ENCODE measurements at places on chromosomes 7 and 10.
A peak's percentile ranks its signal among the peaks of the same experiment; 100 is the strongest.

- DNase-seq: no peak
Measured at GRCh38 chr10:35875016-35875676, 233.1 kb upstream of the FZD8 start.

DNA sequence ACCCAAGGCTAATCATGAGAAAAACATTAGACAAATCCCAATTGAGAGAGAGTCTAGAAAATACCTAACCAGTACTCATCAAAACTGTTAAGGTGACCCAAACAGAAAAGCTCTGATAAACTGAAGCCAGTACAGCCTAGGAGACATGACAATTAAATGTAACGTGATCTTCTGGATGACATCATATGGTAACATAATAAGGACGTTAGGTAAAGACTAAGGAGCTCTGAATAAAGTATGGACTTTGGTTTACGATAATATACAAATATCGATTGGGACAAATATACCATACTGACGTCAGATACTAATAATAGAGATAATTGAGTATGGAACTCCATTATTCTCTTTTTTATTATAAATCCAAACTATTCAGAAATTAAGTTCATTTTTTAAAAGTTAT is 561.1 kb upstream of the STEAP1 start:
- DNase-seq: no peak

DNA sequence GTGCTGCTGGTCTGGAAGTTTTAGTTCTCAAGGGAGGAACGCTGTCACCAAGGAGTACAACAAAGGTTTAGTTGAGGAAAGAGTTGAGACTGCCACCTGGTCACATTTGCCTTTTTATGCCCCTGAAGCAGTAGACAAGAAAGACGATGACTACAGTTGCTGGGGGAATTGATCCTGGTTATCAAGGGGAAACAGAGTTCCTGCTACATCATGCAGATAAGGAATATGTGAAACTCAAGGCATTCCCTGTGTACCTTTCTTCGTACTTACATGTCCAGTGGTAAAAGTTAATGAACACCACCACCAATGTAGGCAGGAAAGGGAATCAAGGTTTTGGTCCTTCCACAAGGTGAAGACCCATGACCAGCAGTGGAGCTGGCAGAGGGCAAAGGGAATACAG is 31.8 kb downstream of the SLC35B4 start:
- no peak for DNase-seq

GRCh38 chr7:148037044-148037443 is 553.5 kb upstream of the C7orf33 start:
- no peak for DNase-seq

DNA sequence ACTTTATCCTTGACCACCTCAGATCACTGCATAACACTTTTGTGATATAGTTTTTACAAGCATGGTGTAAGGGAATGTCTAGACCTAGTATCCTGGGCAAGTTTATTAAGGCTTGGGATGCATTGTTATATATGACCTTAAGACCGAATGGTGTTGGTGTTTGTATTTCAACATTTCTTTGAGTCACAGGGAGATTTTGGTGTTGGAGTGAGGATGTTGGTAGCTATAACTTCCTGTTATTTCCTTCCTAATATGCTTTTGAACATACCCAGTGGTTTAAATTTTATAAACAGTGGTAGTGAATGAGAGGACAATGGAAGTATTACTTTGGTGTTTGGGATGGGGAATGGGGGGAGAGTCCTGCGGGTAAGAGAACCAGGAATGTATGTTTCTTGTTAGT is 2.6 kb downstream of the EXOC4 start:
- peak; percentile 29 for DNase-seq

- DNase-seq: no peak
Measured at GRCh38 chr7:102424129-102424551, 9.2 kb upstream of the ORAI2 start.

- peak; percentile 40 for DNase-seq
Measured at GRCh38 chr7:5282543-5283316, at the start of gene SLC29A4. Gene SLC29A4 (plus strand): TSS chr7:5282943. CDS start chr7:5287817, 4,874 bp downstream.

- no peak for DNase-seq
Measured at GRCh38 chr7:136655414-136655813, 213.0 kb upstream of the CHRM2 start.

- no peak for DNase-seq
Measured at GRCh38 chr10:7202793-7203355, 208.0 kb downstream of the SFMBT2 start.

DNA sequence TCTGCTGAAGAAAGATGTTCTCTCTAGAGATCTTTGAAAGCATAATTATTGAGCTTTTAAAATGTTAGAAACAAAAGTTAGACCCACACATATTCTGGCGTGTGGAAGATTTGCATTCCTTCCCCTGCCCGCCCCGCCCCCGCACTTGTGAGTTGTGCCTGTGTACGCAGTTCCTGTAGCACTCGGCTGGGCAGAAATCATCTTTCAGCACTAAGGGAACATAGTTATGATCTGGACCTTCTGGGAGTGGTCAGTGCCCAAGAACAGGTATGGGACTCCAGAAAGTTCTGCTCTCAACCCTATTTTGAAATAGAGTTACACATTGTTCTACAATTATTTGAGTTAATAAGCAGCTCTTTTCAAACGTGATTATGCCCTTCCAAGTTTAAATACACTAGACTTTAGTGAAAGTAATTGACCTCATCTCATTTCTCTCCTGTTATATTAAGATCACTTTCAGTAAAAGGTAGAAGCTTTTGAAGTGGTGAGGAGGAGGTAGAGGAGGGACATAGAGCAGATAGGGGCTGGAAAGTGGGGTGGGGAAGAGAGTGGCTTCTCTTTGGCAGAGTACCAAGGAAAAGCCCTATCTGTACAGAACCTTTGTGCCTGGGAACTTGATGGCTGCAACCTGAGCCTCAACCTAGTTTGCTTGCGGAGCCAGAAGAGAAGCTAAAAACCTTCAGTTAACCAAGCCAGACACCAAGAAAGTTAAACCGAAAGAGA is 5.7 kb downstream of the BLVRA start:
- peak; percentile 16 for DNase-seq

GRCh38 chr7:68770649-68771048 is 827.6 kb upstream of the AUTS2 start:
- no peak for DNase-seq

GRCh38 chr10:20847512-20847911 is 49.6 kb downstream of the NEBL start:
- DNase-seq: no peak

- DNase-seq: no peak
Measured at GRCh38 chr10:114877301-114877644, 55.7 kb downstream of the FHIP2A start.

GRCh38 chr7:124032369-124033094 is at the start of gene TMEM229A:
Gene TMEM229A (minus strand): TSS chr7:124033067. CDS start chr7:124033003, 64 bp downstream.
- DNase-seq: no peak

- no peak for DNase-seq
Measured at GRCh38 chr10:79413196-79413595, 32.2 kb downstream of the ZCCHC24 start.

- no peak for DNase-seq
Measured at GRCh38 chr10:76459016-76459730, 1027.7 kb downstream of the LRMDA start.

- DNase-seq: no peak
Measured at GRCh38 chr7:36928311-36928710, 204.0 kb upstream of the AOAH start.

GRCh38 chr10:78383378-78384048 is 349.9 kb downstream of the RPS24 start:
- DNase-seq: no peak

DNA sequence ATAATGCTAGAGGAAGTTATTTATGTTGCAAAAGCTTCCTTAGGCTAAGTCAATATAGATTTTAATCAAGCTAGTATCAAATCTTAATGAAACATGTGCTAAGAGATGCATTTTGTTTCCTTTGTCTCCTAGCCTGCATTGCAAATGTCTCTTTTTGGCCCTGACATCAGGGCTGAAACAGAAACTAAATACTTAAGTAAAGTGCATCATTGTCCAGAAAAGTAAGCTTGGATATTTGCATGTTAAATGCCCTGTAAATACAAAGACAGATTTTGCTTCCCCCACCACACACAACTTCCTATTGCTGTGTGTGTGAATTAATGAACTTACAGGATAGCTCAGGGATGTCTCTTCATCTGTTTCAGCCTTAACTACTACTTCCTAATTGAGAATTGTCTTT is 10.0 kb upstream of the STAMBPL1 start:
- no peak for DNase-seq

- DNase-seq: no peak
Measured at GRCh38 chr7:130922206-130923112, 188.5 kb upstream of the KLF14 start.

- no peak for DNase-seq
Measured at GRCh38 chr10:98458809-98459784, 12.4 kb upstream of the HPS1 start.

DNA sequence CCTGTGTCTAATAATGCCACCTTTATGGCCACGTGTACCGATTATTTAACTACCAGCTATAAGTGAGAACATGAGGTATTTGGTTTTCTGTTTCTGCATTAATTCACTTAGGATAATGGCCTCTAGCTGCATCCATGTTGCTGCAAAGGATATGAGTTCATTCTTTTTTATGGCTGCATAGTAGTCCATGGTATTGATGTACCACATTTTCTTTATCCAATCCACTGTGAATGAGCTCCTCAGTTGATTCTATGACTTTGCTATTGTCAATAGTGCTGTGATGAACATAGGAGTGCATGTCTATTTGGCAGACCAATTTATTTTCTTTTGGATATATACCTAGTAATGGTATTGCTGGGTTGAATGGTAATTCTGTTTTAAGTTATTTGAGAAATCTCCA is 96.4 kb downstream of the SLC25A40 start:
- no peak for DNase-seq

- DNase-seq: no peak
Measured at GRCh38 chr7:79502151-79502550, 48.7 kb upstream of the MAGI2 start.

DNA sequence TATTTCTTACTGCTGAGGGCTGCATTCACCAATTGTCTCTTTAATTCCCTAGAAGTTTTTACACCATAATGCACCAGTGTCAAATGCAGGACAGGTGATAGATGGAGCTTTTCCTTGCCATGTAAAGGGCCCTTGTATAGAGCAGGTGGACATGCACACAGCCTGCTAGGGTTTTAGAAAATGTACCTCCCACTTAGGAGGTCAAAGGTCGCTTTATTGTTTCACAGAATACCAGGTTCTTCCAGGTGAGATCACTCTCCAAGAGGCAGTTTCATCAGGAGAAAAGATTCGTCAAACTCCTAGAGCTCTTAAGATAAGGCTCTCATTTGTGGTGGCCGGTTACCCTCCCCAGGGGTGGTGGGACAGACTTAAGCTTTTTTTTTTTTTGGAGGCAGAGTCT is 215.8 kb downstream of the PHTF2 start:
- DNase-seq: no peak

DNA sequence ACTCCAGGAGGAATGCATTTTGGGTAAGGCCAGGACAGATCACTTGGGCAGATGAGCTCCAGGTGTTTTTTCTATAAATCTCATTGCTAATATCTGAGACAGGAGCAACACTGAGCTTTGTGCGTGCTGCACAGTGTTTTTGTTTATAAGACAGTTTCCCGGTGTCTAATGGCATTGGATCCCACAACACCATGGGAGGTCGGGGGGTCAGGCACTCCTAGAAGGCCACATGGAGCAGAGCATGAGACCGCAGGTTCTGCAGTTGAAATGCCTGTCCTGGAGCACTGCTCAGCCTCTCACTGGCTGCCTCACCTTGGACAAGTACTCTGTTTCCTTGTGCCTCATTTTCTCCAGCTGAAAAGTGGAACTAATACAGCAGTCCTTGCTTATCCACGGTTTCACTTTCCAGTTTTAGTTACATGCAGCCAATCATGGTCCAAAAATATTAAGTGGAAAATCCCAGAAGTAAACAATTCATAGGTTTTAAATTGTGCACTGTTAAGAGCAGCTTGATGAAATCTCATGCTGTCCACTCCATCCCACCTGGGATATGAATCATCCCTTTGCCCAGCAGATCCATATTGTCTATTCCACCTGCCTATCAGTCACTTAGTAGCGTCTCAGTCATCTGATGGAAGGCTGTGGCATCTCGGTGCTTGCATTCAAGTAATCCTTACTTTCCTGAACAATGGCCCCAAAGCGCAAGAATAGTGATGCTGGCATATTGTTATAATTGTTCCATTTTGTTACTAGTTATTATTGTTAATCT is 35.2 kb downstream of the ATXN7L1 start:
- no peak for DNase-seq

DNA sequence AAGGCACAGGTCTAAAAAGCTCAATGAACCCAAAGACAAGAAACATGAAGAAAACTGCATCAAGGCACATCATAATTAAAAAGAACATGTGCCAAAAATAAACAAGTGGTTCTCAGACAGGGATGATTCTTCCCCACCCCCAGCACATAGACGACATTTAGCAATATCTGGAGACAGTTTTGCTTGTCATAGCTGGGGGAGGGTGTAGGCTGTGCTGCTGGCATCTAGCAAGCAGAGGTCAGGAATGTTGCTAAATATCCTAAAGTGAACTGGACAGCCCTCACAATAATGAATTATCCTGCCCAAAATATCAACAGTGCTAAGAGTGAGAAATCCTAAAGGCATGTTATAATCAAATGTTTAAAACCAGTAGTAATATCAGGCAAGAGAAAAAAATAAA is 122.6 kb downstream of the MICU1 start:
- no peak for DNase-seq

GRCh38 chr7:108234281-108234680 is 104.1 kb upstream of the LAMB4 start:
- no peak for DNase-seq

GRCh38 chr7:102917436-102918353 is 4.9 kb downstream of the LRRC17 start:
- DNase-seq: no peak

- no peak for DNase-seq
Measured at GRCh38 chr10:308101-308500, 172.8 kb downstream of the ZMYND11 start.

DNA sequence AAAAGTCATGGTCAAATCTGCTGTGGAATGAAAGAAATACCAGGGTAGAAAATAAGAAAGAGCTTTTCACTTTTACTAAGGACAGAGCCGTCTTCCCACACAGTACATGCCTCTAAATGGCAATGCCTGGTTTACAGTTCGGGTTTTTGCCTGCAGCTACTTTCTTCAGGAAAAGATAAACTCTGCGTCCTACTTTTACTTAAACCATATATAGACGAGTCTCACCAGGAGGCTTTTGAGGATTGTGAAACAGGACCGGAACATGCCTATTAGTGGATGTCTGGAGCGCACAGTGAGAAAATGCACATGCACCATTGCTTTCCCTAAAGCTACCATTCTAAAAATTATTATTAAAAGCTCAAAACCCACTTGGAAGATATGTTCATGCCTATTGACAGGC is 70.5 kb downstream of the KLF6 start:
- no peak for DNase-seq

- DNase-seq: no peak
Measured at GRCh38 chr10:59337201-59337652, 25.1 kb downstream of the FAM13C start.

GRCh38 chr7:82839555-82839954 is 323.1 kb downstream of the PCLO start:
- no peak for DNase-seq

- DNase-seq: no peak
Measured at GRCh38 chr7:21336743-21337142, 91.1 kb upstream of the SP4 start.

- DNase-seq: peak; percentile 38
Measured at GRCh38 chr10:7525314-7526016, 114.6 kb upstream of the SFMBT2 start.

- no peak for DNase-seq
Measured at GRCh38 chr10:32976338-32976737, 18.3 kb upstream of the ITGB1 start.

All from CD4-positive, alpha-beta T cell (primary cell).